ENCODE measurements at places on chromosomes 4 and X. TPM values are rescaled to one million over a fixed set of nuclear protein-coding genes. Genes with fewer than 3 reads are reported as not detected.

The UBA6 gene
- total RNA-seq, result 53.3 TPM

The TEX11 gene
- not detected for total RNA-seq

DNA sequence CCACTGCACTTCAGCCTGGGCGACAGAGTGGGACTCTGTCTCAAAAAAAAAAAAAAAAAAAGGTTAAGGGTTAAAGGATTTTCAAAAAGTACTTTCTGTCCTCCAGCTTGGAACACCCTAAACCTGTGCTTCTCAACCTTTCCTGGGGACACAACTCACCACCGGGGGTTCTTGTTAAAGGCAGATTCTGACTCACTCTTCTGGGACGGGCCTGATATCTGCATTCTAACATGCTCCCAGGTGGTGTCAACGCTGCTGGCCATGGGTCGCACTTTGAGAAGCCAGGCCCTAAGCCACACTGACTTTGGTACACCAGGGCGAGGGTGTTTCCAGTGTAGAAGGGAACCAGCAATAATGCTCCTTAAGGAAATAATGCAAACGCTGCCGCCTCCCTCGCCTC is 46.1 kb downstream of the AFAP1 start:
- H3K27ac ChIP-seq, result no peak overlapping the region
- no peaks in the 10 kb centered on the region for H3K27me3 ChIP-seq
- no peak for DNase-seq
- no peaks in the 10 kb centered on the region for H3K4me1 ChIP-seq
- no peak overlapping the region for H3K4me3 ChIP-seq
- no peaks in the 10 kb centered on the region for H3K36me3 ChIP-seq

- H3K27ac ChIP-seq, result no peak overlapping the region
- no peaks in the 10 kb centered on the region for H3K4me1 ChIP-seq
- no peak for DNase-seq
- H3K36me3 ChIP-seq, result no peaks in the 10 kb centered on the region
These were observed 55.6 kb downstream of the HAUS3 start for GRCh38 chr4:2186133-2186864.

DNA sequence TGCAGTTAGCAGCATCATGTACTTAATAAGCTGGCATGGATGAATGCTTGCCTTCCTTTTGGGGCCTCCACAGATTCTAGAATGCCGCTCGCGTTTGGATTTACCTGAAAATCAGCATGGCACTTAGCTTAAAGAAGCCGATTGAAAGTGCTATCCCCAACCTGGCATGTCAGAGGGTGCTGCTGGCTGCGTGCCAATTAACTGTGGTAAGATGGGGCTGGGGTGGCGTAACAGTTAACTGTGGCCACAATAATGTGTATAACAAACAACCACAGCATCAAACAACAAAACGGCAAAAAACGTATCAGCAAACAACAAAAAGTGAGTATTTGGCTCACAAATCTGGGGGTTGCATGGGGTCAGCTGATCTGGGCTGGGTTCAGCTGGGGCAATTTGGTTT is 70.5 kb downstream of the CBLL2 start:
- no peak overlapping the region for H3K4me3 ChIP-seq
- DNase-seq, result no peak
- H3K27me3 ChIP-seq, result no peaks in the 10 kb centered on the region
- H3K27ac ChIP-seq, result no peak overlapping the region
- no peaks in the 10 kb centered on the region for H3K4me1 ChIP-seq

GRCh38 chr4:177853229-177853628 is 411.0 kb upstream of the AGA start:
- DNase-seq, result no peak
- H3K36me3 ChIP-seq, result no peaks in the 10 kb centered on the region
- no peak overlapping the region for H3K4me3 ChIP-seq
- no peaks in the 10 kb centered on the region for H3K4me1 ChIP-seq
- no peaks in the 10 kb centered on the region for H3K27me3 ChIP-seq

GRCh38 chr4:78024085-78024484 is 33.0 kb upstream of the FRAS1 start:
- no peaks in the 10 kb centered on the region for H3K36me3 ChIP-seq
- H3K4me3 ChIP-seq, result no peak overlapping the region

GRCh38 chrX:13123857-13124345 is 79.5 kb upstream of the FAM9C start:
- no peaks in the 10 kb centered on the region for H3K4me1 ChIP-seq
- DNase-seq, result no peak
- H3K27me3 ChIP-seq, result no peaks in the 10 kb centered on the region
- no peak overlapping the region for H3K27ac ChIP-seq
- H3K4me3 ChIP-seq, result no peak overlapping the region

- DNase-seq, result no peak
- H3K4me3 ChIP-seq, result no peak overlapping the region
- H3K36me3 ChIP-seq, result no peaks in the 10 kb centered on the region
- H3K27ac ChIP-seq, result no peak overlapping the region
These were observed 12.3 kb upstream of the TMEM271 start for GRCh38 chr4:588351-588849.

Measured in gastrocnemius medialis (tissue), 4 donors.